ENCODE measurements at places on chromosomes 6 and 20. TPM values are rescaled to one million over a fixed set of nuclear protein-coding genes. Genes with fewer than 3 reads are reported as not detected.

DNA sequence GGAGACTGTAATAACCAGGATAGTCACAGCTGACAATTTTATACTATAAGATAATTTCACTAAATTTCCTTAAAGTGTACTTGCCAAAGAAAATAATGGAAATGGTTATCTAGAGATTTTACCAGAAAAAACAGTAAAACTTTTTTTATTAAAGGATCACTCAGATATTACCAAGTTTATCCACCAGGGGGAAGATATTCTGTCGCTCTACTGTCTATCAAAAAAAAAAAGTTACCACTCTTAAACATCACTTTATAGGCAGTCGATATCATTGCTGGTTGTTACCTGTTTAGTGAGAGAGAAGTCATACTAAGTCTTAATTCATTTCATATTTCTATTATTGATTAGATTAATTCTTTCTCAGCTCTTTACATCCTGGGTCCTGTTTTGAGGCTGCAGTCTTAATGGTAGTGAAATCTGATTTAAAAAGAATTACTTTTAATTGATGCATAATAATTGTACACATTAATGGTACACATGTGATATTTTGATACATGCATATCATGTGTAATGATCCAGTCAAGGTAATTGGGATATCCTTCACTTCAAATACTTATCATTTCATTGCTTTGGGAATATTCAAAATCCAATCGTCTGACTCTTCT, 18.9 kb downstream of the L3MBTL3 start:
- H3K27me3 ChIP-seq, result no peaks in the 10 kb centered on the region
- no peak overlapping the region for H3K27ac ChIP-seq
- peaks cover 63% of the 10 kb centered on the region for H3K4me1 ChIP-seq
- no peak for DNase-seq
- H3K4me3 ChIP-seq, result no peak overlapping the region

GRCh38 chr6:102340311-102340710, 946.8 kb downstream of the GRIK2 start:
- H3K27me3 ChIP-seq, result no peaks in the 10 kb centered on the region
- no peaks in the 10 kb centered on the region for H3K36me3 ChIP-seq
- no peak for DNase-seq
- H3K4me1 ChIP-seq, result no peaks in the 10 kb centered on the region
- no peak overlapping the region for H3K27ac ChIP-seq

DNA sequence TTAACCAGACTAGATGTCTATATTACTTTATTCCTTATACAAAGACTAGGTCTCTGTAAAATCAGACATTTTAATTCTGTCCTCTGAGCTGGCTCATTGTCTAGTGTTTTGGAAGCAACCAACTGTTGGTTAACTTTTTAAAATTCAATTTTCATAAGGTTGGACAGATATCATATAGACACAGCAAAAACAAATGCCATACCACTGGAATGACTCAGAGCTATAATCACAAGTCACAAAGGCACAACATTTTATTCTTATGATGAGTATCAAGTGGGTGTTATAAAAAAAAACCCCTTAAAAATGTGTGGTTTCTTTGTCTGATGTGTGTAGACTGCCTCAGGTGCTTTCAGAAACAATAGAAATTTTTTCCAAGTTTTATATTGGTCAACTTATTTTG, 296.2 kb upstream of the MARCKS start:
- no peaks in the 10 kb centered on the region for H3K4me1 ChIP-seq
- H3K27me3 ChIP-seq, result no peaks in the 10 kb centered on the region
- no peak for DNase-seq
- H3K27ac ChIP-seq, result no peak overlapping the region
- H3K4me3 ChIP-seq, result no peak overlapping the region

DNA sequence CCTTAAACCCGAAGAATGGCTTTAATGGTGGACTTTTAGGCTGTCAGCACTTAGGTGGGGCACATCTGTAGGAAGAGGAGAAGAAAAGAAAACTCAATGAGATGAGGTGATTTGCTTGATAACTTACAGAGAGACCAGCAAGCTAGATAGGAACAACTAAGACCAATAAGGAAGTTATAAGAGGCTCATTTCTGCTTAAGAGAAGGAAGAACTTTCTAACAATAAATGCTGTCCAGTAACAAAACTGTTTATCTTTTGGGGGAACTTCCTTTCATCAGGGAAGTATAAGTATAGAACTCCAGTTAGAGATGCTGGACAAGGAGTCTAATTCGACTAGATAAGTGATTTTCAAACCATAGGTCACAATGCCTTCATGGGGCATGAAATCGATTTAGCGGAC, 107.2 kb upstream of the SIRPA start:
- H3K36me3 ChIP-seq, result no peaks in the 10 kb centered on the region
- H3K4me3 ChIP-seq, result no peak overlapping the region
- DNase-seq, result no peak
- peaks cover 47% of the 10 kb centered on the region for H3K27me3 ChIP-seq
- no peaks in the 10 kb centered on the region for H3K4me1 ChIP-seq
- H3K27ac ChIP-seq, result no peak overlapping the region

DNA sequence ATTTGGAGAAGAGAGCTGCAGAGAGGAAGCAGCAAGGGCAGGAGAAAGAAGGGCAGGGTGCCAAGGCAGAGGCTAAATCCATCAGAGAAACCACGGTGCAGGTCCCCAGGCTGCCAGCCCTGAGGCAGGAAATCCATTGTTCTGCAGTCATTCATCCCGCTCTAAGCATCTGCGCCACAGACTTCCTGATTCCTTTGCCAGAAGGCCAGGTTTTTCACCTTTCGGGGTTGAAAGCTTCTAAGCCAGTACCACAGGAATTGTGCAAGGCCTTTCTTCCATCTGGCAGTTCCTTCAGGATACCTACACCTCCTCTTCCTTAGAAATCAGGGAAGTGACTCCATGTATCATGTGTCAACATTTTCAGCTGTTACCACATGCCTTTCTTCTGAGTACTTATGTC, 45.6 kb downstream of the ADGRF5 start:
- no peaks in the 10 kb centered on the region for H3K4me1 ChIP-seq
- DNase-seq, result no peak
- H3K27me3 ChIP-seq, result peaks cover 14% of the 10 kb centered on the region
- H3K4me3 ChIP-seq, result no peak overlapping the region
- H3K27ac ChIP-seq, result no peak overlapping the region
- no peaks in the 10 kb centered on the region for H3K36me3 ChIP-seq

- H3K36me3 ChIP-seq, result no peaks in the 10 kb centered on the region
- peaks cover 22% of the 10 kb centered on the region for H3K4me1 ChIP-seq
- H3K4me3 ChIP-seq, result peak overlapping the region; percentile 98
- H3K27me3 ChIP-seq, result no peaks in the 10 kb centered on the region
- DNase-seq, result peak; percentile 62
Measured at GRCh38 chr6:149566410-149567193, 427 bp downstream of the GINM1 start.

GRCh38 chr6:78713564-78713963, 153.8 kb upstream of the IRAK1BP1 start:
- no peak for DNase-seq
- no peak overlapping the region for H3K4me3 ChIP-seq
- no peaks in the 10 kb centered on the region for H3K4me1 ChIP-seq
- H3K36me3 ChIP-seq, result no peaks in the 10 kb centered on the region

- H3K27me3 ChIP-seq, result no peaks in the 10 kb centered on the region
- H3K4me3 ChIP-seq, result no peak overlapping the region
- no peaks in the 10 kb centered on the region for H3K36me3 ChIP-seq
- no peaks in the 10 kb centered on the region for H3K4me1 ChIP-seq
- no peak overlapping the region for H3K27ac ChIP-seq
- no peak for DNase-seq
Measured at GRCh38 chr6:20236909-20237600, 24.8 kb upstream of the MBOAT1 start.

DNA sequence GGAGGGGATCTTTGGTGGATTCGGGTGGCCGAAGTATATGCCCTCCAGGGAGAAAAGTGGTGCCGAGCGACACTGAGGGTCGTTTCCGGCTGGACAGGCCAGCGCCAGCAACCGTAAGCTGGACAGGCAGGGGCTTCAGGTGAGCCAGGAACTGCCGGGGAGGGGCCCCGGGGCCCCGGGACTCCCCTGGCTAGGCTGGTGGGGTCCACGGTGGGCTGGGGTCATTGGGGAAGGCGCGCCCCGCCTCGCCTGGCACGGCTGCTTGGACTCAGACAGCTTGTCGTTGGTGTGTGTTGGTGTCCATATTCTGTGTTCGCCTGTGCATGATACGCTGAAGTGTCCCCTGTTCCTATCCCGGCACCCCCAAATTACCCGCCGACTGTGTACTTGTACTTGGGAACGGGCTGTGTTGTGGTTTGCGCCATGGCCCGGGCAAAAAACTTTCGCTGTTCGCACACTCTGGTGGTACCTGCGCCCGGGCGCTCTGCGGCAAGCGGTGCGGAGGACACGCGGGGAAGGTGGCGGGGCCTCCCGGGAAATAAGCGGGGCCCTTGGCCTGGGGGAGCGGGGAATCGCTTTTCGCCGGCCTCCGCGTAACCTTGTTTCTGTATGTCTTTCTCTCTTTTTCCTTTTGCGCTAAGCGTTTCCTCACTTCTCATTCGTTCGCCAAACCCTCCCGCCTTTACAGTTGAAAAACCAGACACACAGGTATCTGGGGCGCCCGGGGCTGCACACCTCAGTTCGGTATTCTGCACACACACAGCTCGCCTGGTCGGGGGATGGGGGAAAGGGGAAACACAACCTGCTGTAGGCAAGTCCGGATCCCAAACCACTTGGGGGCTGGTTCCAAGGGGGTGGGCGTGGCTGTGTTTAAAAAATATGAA, 3.2 kb downstream of the GNAS start:
- no peak overlapping the region for H3K27ac ChIP-seq
- H3K27me3 ChIP-seq, result peaks cover 70% of the 10 kb centered on the region
- peaks cover 22% of the 10 kb centered on the region for H3K4me1 ChIP-seq

DNA sequence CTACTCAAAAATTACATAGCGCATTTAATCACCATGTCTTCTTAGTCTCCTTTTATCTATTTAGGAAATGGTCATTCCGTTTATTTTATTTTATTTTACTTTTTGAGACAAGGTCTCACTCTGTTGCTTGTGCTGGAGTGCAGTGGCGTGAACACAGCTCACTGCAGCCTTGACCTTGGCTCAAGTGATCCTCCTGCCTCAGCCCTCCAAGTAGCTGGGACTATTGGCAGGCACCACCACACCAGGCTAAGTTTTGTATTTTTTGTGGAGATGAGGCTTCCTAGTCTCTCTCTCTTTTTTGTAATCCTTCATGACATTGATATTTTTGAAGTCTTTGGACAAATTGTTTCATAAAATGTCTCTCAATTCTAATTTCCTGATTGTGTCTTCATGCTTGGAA, 4.7 kb upstream of the MYLK4 start:
- DNase-seq, result no peak
- H3K27ac ChIP-seq, result no peak overlapping the region
- peaks cover 5% of the 10 kb centered on the region for H3K4me1 ChIP-seq
- H3K27me3 ChIP-seq, result peaks cover 30% of the 10 kb centered on the region
- H3K36me3 ChIP-seq, result no peaks in the 10 kb centered on the region

GRCh38 chr20:12677925-12678324, 330.8 kb upstream of the SPTLC3 start:
- no peak overlapping the region for H3K27ac ChIP-seq
- no peak overlapping the region for H3K4me3 ChIP-seq
- no peaks in the 10 kb centered on the region for H3K27me3 ChIP-seq
- DNase-seq, result no peak
- H3K4me1 ChIP-seq, result no peaks in the 10 kb centered on the region

Gene PNLDC1
- total RNA-seq, result 0.62 TPM

Gene TAPBP
- 210 TPM for total RNA-seq

Gene TOX2
- total RNA-seq, result 42.8 TPM

Gene SDCBP2
- total RNA-seq, result 11.0 TPM

Gene SLC17A9
- total RNA-seq, result 10.2 TPM
